ENCODE measurements at places on chromosomes 1 and 21.

- DNase-seq, result no peak
Observed at GRCh38 chr1:44566281-44567046, 107.8 kb downstream of the TMEM53 start.

GRCh38 chr1:12416101-12416500 is 186.3 kb downstream of the VPS13D start:
- DNase-seq, result no peak

DNA sequence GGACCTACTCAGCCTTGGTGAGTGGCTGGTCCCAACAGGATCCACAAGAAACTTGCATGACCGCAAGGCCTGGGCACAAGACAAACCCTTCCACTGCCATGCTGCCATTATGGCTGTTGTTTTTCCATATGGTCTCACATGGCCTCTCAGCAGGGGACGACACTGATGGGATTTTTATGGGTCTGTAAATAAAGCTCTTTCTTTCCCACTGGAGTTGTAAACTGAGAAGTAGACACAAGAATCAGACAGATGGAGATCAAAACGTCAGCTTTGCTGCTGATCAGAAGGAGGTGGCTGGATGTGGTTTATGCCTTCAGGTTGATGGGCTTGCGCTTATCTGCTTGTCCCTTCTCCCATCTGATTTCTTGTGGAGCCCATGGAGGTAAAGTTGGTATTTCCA is 138.1 kb upstream of the KCNJ6 start:
- no peak for DNase-seq

GRCh38 chr1:18778437-18778836 is 81.0 kb downstream of the TAS1R2 start:
- no peak for DNase-seq

DNA sequence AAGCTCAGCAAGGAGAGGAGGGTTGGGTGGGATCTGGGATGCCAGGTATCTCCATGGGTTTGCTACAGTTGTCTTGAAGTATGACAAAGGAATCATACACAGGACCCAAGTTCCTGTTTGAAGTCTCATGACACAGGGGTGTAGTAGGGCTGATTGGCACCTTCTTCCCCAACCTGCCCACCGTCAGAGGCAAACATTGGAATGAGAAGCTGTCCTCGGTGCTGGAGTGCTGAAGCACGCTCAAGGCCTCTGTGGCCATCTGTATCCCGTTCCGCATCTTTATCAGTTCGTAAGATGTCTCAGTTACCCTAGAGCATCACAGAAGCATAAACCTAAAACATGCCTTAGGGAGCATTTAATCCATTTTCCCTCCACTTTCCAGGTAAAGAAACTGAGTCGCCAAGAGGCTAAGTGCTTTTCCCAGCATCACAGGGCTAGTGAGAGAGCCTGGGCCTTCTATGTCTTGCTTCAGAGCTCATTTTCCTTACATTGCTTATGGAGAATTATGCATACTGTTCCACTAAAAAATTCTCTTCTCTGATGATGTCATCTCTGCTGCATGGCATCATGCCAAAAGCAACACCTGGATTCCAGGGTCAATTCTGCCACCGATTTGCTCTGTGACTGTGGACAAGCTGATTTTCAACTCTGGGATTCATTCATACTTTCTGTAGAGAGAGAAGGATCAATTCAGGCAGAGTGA is 34.2 kb downstream of the VWA5B1 start:
- DNase-seq, result no peak

DNA sequence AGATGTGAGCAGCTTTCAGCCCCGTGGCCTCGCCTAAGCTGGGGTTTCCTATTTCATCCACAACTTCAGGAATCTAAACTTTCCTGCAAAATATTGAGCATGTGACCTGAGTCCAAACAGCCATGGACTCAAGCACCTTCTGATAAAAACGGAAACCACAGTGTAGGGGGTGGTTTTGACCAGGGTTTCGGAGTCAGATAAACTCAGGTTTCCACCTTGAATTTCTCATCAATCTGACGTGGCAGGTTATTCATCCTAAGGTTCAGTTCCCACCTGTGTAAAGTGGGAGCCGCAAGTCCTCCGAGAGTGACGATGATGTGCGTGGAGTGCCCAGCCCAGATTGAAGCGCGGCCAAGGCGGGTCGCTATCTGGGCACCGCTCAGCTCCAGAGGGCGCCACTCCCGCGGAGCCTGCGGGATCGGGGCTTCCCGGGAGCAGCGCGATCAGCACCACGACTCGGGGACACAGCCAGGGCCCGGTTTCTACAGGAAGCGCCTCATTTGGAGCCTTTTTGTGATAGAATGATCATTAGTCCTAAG is 871 bp upstream of the ETS2 start:
- DNase-seq, result peak; percentile 57

DNA sequence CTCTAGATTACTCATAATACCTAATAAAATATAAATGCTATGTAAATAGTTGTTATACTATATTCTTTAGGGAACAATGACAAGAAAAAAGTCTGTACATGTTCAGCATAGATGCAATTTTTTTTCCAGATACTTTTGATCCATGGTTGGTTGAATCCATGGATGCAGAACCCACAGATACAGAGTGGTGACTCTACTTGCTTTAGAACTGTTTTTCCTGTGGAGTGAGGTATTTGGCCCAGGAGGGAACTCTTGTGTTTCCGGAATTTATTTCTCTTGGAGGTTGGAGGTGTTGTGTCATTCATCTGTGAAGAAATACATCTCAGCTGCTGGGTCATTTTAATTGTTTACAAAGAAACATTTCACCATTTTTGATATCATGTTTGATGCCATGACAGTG is 28.7 kb downstream of the TMEM200B start:
- DNase-seq, result no peak

- DNase-seq, result no peak
Observed at GRCh38 chr1:2465371-2466269, 10.5 kb upstream of the PLCH2 start.

- DNase-seq, result peak; percentile 86
Observed at GRCh38 chr1:151710187-151710840, 6.3 kb downstream of the CELF3 start.

GRCh38 chr1:64004451-64005025 is 198.9 kb upstream of the UBE2U start:
- no peak for DNase-seq

- no peak for DNase-seq
Observed at GRCh38 chr1:28913786-28914227, 562 bp upstream of the EPB41 start.

DNA sequence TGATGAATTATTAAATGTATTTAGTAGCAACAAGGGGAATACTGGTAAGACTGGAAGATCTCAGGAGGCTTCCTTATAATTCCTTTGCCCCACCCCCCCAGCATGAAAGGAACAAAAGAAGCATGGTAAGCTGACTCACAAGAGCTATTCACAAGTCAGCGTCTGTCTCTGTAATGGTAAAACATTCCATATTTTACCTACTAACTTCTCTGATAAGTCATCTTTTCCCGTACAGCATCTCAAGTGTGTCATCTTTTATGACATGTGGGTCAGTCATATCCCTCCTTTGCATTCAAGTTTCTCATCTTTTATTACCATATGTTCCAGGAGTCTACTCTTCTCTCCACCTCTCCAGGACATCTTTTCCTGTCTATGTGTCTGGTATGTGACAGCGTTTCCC is 241.3 kb downstream of the PLA2G4A start:
- no peak for DNase-seq

- DNase-seq, result no peak
Observed at GRCh38 chr1:44632598-44632997, 41.7 kb downstream of the TMEM53 start.

- no peak for DNase-seq
Observed at GRCh38 chr1:174976436-174977108, 23.2 kb upstream of the CACYBP start.

GRCh38 chr1:95169548-95169947 is 52.4 kb downstream of the TLCD4 start:
- no peak for DNase-seq

DNA sequence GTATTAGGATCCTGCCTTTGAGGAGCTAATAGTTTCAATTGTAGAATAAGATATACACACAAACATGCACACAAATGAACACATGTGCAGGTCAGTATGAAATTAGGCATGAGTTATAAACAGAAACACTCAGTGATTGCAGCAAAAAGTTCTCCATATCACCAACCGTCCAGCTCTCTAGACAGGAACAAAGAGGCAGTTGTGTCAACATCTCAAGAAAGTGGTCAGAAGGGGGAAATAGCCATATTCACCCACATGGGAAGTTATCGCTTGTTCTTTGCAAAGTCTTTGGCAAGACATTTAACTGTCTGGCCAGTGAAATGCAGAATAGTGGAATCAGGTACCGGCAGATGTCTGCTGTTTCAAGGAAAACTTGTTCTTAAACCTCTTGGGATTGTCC is 29.4 kb upstream of the PIGC start:
- DNase-seq, result no peak

GRCh38 chr21:35616090-35616489 is 444.2 kb downstream of the SETD4 start:
- no peak for DNase-seq

GRCh38 chr1:2271841-2272655 is 43.9 kb downstream of the SKI start:
- DNase-seq, result no peak

DNA sequence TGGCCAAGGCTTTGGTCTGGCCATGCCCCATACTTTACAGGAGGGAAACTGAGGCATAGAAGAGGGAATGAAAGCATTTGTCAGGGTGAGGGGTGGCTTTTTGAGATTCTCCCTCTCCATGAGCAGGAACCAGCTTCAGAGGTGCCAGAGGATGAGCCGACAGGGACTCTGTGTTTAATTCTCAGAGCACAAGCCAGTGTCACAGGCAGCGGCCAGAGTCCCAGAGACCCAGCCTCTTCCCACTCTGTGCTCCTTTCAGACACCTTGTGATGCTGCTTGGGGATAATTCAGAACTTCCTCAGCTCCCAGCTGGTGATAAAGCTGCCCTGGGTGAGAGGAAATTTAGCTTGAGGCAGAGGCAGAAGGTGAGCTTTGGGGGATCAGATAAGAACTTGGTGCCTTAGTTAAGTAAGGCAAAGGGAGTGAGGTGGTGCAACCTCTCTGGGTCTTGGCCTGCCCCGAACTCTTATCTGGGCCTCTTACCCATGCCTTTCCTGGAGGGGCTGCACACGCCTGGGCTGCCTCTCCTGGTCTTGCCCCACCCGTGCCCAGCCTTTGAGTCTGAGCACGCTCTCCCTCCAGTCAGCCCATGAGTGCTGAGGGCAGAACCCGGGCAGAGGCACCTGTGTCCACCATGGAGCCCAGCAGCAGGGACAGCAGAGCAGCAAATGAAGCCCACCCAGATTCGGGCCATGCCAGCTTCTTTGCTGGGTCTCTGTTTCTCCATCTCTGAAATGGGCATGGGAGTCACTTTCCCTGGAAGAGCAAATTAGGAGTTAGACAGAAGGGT is 175.6 kb upstream of the C1orf174 start:
- no peak for DNase-seq

GRCh38 chr1:211811848-211812247 is 18.7 kb downstream of the LPGAT1 start:
- no peak for DNase-seq

GRCh38 chr21:35438643-35439404 is 389.7 kb upstream of the RUNX1 start:
- DNase-seq, result no peak

DNA sequence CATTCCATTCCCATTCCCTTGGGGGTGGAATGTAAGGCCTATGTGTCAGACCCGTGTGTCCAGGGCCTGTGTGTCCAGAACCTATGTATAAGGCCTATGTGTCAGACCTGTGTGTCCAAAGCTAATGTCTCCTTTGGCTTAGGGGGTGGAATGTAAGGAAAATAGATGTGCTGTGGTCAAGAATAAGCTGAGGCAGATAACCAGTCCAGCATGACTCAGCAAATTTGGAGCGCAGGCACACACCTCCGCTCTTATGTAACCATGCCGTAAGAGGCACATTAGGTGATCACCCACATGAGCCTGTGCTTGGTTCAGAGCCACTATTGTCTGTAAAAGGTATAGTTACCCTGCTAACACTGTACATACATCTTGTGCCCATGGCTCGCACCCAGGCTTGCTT is 150.8 kb upstream of the SGIP1 start:
- DNase-seq, result no peak

GRCh38 chr1:79852004-79852403 is 845.5 kb upstream of the ADGRL4 start:
- DNase-seq, result no peak

DNA sequence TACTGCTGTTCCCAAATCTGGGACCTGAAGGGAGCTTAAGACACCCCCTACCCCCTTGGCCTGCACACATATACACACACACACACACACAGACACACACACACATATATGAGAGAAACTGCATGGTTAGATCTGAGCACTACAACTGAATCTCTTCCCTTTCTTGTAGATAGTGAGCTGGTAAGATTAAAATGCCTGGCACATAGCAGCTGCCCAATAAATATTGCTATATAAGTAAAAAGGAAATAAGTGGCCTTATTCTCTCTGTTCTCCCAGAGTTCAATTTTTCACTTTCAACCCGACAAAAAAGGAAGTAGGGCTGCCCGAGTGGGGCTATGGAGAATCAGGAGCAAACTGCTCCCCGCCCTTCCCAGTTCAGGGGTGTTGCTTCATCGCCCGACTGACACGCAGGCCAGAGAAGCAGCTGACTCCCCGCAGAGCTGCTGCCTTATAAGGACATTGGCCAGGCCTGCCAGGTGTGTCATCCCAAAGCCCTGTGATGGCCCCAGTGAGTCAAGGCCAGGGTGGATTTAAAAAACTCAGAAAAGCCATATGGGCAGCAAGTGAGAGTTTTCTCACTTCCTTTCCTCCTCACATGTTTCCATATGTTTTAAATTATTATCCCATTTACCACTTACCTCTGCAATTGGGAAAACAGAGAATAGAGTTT is 106.5 kb upstream of the SLC44A3 start:
- peak; percentile 37 for DNase-seq

GRCh38 chr21:31537872-31538576 is 121.5 kb upstream of the SOD1 start:
- DNase-seq, result no peak

DNA sequence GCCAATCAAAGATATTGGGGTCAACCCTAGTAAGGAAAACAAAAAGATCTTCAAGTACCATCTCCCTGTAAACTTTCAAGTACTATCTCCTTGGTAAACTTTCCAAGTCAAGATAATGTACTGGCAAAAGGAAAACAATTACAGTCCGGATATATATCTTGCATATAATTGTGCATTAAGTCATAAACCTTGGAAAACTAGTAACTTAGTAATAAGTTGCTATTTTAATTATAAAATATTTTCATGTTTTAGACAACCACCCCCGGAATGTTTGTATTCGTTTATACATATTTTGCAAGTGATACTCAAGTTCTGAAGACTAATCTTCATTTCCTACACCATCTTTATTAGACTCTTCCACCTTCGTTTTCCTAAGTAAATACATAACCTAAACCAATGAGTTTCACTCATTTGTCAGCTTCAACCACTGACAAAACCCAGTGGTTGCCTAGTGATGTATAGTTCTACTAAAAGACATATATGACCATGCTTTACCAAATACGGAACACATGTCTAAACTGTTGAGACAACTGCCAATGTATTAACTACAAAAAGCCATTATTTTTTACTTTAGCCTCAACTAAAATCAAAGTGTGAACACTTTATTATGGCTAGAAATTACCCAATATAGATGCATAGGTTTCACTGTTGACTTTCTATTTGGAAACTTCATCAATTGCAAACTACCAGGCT is 1.7 kb downstream of the AKT3 start:
- DNase-seq, result no peak
